ENCODE measurements at places on chromosomes 4 and X.

GRCh38 chrX:120365320-120365719 lies 3.4 kb downstream of the ATP1B4 start:
- peak; percentile 15 for DNase-seq

- DNase-seq = no peak
Observed at GRCh38 chr4:70533791-70534190, 15.4 kb downstream of the AMTN start.

GRCh38 chr4:141275834-141276233 lies 55.1 kb downstream of the ZNF330 start:
- DNase-seq = no peak

GRCh38 chr4:15416357-15417232 lies 11.2 kb upstream of the C1QTNF7 start:
- DNase-seq = no peak

- DNase-seq = no peak
Observed at GRCh38 chr4:156557920-156558319, 413.7 kb downstream of the PDGFC start.

DNA sequence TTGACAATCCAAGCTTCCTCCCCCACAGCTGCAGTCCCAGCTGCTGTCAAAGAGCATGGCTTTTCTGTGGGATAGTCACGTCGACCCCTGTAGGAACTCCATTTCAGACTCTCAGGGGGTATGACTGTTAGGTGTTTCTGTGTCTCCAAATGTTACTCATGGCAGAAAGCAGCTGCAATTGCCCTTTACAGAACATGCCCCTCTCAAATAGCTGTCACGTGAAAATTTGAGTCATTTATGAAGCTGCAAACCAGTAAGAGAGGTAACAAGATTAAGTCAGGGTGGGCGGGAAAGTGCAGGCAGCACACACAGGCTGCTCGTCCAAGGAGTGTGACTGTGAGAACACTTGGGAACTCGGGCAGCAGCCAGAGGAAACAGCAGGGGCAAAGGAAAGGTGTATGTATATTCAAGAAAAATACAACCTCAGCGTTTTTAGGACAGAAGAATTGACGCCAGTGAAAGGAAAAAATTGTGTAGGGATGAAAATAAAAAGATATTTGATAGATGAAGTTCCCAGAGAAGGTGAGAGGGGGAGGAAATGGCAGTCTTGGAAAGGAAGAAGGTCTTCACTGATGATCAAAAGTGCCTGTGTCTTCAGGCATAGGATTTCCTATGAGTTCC lies 66.5 kb upstream of the TMEM184C start:
- no peak for DNase-seq

- DNase-seq = no peak
Observed at GRCh38 chr4:88843067-88843685, 145.5 kb upstream of the NAP1L5 start.

DNA sequence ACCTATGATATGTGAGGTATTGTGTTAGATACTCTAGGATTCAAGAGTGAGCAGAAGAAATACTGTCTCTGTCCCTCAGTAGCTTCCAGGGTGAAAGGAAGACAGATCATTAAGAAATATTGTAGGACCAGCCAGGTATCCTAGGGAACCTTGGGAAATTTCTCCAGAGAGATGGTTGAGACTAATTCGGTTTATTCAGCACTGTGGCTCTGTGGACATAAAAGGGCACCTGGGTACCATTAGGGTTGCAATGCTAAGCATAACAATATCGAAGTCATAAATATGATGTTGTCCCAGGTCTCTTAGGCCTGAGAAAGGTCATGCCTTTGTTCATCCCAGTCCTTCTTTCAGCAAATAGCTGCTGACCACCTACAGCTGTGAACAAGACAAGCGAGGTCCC lies 61.0 kb downstream of the FAM114A1 start:
- no peak for DNase-seq

GRCh38 chrX:110418316-110419235 lies 59.9 kb downstream of the RTL9 start:
- no peak for DNase-seq

GRCh38 chr4:56301997-56302496 lies 85.2 kb downstream of the AASDH start:
- DNase-seq = no peak

DNA sequence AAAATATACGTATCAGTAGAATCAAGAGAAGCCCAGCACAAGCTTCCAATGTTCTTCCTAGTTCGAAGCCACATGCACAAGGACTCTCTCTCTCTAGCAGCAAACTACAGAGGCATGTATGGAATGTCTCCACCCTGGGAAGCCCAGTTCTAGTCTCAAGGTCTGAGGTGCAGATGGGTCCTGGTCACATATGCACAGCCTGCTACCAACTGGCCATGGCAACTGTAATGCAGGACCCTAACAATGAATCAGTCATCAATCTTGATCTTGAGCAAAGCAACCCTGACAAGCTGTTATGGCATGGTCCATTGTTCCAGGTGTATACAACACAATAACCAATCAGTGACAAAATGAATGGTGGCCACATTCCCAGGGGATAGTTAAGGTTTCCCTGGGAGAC lies 55.8 kb downstream of the MBNL3 start:
- no peak for DNase-seq

DNA sequence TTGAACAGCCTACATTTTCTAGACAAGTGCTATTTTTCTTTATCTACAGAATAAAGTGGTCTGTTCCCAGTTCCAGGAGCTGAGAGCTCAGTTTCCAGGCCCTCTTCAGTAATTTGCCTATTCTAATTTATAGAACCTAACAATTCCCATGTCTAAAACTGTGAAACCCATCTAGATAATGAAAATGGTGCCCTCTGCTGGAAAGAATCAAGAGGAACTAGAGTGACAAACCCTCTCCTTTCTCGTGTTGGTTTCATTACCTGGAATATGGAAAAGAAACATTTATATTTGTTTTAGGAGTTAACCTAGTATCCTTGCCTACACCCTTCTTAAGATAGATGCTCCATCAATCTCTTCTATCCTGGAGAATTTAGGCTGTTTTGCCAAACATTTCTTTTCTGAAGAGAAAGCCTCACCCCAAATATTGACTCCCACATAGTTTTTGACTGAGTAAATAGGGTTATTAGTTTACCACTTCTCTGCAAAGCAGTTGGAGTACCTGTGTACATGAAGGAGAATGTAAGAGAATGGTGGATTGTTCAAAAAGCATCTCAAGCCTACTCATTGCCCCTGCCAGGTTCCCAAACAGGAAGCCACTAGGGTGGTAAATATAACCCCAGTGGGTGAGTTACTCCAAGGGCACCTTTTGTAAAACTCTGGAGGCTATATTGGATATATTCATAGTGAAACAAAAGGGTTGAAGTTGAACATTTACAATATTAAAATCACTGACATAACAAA lies 121.6 kb downstream of the RASL11B start:
- no peak for DNase-seq

DNA sequence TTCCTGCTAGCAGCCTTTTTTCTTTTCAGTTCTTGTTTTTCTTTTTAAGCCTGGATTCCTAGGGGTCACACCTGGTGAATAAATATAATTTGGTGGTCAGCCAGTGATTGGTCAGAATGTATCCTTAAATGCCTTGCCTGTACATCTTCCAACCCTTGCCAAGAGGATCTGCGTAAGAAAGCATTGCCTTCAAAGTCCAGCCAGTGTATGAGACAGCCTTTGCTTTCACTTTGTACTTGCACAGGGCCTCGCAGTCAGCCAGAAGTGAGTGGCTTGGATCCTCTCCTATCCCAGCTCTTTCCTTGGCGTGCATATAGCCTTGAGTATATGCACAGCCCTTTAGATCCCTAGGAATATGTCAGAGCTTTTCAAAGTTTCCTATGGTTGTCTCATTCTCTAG lies 22.2 kb downstream of the KANTR start:
- DNase-seq = no peak
